HT-29 (cell line): ENCODE measurements at places on chromosomes 11 and 22. TPM values are rescaled to one million over a fixed set of nuclear protein-coding genes. Genes with fewer than 3 reads are reported as not detected.

DNA sequence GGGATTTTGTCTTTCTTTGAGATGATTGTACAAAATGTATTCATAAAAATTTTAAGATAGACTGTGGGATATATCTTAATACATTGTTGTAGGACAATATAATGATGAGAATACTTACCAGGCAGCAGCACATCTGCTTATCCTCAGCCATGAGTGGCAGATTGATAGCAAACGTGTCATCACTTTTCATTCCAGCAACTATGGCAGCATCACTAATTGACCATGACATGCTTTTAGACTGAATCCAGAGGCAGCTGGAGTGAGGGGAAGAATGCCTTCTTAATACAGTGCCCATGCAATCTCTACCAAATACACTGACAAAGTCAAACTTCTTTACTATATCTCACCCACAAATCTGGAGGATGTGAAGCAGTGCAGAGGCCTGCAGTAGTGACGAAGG lies 755.2 kb upstream of the RAG2 start:
- DNase-seq, result no peak

GRCh38 chr11:1393038-1393710 lies 3.4 kb downstream of the BRSK2 start:
- no peak for DNase-seq

- no peak for DNase-seq
Measured at GRCh38 chr11:131499199-131499598, 128.8 kb downstream of the NTM start.

GRCh38 chr11:8613036-8613435 lies 19.0 kb upstream of the STK33 start:
- no peak for DNase-seq

GRCh38 chr11:132177106-132177505 lies 806.7 kb downstream of the NTM start:
- DNase-seq, result peak; percentile 57

- no peak for DNase-seq
Measured at GRCh38 chr11:63920126-63920938, 3.4 kb upstream of the RCOR2 start.

DNA sequence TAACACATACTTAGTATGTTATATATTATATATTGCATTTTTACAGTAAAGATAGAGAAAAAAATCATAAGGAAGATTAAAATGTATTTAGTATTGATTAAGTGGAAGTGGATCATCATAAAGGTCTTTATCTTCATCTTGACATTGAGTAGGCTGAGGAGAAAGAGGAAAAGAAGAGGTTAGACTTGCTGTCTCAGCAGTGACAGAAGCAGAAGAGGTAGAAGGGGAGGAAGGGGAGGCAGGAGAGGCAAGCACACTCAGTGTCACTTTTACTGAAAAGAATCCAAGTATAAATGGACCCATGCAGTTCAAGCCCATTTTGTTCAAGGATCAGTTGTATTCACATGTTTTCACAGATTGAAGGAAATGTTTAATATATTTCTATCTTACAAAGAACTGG lies 69.7 kb downstream of the GAB2 start:
- DNase-seq, result no peak

DNA sequence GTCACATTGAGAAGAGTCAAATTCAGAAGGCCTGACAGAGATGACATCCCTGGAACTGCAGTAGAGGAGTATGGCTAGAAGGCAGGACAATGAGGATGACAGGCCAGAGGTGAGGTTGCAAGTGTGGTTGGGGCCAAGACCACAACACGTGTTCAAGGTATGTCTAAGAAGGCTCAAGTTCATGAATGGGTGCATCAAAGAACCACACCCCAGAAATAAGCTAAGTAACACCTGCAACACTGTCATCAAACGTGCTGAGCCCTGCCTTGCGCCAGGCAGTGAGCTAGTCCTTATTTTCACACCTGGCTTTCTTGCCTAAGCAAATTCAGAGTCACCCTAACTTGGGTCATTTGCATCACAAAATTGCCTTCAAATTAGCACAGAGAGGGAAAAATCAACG lies 313.6 kb downstream of the KIRREL3 start:
- no peak for DNase-seq

GRCh38 chr11:85869781-85870180 lies 14.6 kb downstream of the CCDC83 start:
- no peak for DNase-seq

DNA sequence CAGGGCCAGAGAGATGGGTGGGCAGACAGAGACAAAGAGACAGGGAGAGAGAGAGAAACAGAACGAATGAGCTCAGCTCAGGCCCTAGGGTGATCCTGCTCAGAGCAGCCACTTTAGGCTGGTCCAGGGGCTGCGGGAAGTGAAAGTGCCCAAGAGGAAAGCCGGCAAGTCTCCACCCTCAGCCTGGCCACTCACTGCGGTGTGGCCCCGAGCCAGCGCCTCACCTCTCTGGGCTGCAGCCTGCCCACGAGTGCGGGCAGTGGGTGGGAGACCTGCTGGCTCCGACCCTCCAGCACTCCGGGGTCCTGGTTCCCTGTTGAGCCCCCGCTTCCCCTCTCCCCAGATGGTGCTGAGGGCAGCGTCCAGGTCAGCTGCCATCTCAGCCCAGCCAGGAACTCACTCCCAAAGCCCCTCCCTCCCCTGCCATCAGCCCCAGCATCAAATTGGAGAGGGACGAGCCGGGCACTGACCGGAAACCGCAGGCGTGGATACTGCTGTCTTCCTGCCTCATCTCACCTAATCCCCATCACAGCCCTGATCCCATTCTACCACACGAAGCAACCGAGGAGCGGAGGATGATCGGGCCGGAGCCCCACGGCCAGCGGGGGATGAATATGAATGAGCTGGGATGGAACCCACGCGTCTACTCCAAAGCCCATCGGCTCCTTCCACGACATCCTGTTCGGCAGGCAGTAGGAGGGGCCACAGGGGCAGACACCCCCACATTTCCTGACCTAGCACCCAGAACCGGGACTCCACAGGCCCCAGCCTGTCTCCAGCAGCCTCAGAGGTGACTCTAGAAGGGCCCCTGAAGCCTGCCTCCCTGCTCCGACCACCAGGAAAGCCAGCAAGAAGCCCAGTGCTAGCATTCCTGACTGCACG lies 16.9 kb downstream of the ELFN2 start:
- no peak for DNase-seq

- no peak for DNase-seq
Measured at GRCh38 chr11:33317662-33318061, 60.5 kb downstream of the HIPK3 start.

DNA sequence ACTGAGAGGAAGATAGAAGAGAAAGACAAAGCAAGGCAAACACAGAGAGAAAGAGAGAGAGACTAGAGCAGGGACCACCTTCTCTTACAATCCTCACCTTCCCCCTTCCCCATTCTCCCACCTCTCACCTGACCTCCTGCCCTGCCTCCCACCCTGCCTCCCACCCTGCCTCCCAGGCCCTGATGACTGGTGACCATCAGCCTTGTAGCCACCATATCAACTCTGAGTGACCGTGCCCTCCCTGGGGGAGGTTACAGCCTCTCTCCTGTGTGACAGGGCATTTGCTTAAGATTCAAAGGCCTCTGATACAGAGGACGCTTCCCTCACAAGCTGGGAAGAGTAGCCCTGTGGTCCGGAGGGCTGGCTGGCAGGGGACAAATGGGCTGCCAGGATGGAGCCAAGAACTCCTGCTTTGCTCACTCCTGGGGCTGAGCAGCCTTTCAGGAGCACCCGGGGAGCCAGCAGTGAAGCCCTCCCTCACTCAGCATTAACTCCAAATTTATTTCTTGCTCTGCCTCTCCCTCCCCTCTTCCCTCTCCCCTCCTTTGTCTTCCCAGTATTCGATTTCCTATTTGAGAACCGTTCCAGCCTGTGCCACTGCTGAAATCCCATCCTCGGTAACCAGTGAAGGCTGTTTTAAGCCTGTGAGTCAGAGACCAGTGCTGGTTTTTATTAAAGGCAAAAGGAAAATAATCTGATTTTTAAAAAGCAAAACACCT lies 125.2 kb upstream of the SYT13 start:
- no peak for DNase-seq

- no peak for DNase-seq
Measured at GRCh38 chr22:22698263-22698750, 53.9 kb downstream of the GGTLC2 start.

DNA sequence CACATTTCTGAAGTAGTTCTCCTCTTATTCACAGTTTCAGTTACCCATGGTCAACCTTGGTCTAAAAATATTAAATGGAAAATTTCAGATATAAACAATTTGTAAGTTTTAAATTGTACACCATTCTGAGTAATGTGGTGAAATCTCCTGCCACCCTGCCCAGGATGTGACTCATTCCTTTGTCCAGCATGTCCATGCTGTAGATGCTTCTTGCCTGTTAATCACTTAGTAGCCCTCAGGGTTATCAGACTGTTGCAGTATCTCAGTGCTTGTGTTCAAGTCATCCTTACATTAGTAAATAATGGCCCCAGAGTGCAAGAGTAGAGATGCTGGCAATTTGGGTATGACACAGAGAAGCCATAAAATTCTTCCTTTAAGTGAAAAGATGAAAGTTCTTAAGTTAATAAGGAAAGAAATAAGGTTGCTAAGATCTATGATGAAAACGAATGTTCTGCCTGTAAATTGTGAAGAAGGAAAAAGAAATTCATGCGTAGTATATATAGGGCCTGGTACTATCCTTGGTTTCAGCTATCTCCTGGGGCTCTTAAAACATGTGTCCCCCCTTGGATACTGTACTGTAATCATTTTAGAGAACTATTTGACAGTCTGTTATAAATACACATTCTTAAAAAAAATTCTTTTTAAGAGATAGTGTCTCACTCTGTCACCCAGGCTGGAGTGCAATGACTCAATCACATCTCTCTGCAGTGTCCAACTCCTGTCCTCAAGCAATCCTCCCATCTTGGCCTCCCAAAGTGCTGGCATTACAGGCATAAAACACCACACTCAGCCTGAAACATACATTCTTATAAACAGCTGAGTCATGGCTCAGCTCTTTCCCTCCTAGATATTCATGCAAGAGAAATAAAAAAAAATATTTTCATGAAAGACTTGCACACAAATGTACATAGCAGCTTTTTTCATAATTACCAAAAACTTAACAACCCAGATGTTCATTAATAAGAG lies 31.3 kb downstream of the MTNR1B start:
- DNase-seq, result peak; percentile 51

GRCh38 chr11:101466352-101466751 lies 117.5 kb downstream of the TRPC6 start:
- DNase-seq, result peak; percentile 78

- no peak for DNase-seq
Measured at GRCh38 chr11:117565709-117566108, 231.3 kb downstream of the DSCAML1 start.

GRCh38 chr11:61683961-61684869 lies 4.0 kb downstream of the DAGLA start:
- DNase-seq, result no peak

- DNase-seq, result no peak
Measured at GRCh38 chr22:42414021-42414420, 18.2 kb downstream of the NFAM1 start.

GRCh38 chr11:123356539-123356938 lies 73.5 kb upstream of the GRAMD1B start:
- DNase-seq, result no peak

DNA sequence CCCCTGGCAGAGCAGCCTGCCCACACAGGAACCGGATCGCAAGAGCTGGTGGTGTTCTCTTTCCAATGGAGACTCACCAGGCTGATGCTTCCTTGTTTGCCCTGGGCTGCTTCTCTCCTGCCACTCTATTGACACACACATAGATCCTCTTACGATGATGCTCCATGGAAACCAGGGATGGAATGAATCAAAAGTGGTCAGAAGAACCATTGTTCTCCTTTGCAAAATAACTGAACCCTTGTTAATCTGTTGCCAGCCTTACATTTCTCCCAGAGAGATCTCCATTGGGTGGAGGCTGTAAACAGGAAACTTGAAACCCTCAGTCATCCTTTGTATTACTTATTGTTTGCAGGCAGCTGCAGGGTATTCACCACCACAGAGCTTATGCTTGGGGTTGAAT lies 24.6 kb upstream of the LDLRAD3 start:
- no peak for DNase-seq

OR56A1 gene
- total RNA-seq, result not detected in 2 replicates

SLC22A9 gene
- total RNA-seq, result 0.18 and 0.43 TPM in 2 replicates

OR2D2 gene
- 0.37 TPM in 1 of 2 replicates, not detected in the other for total RNA-seq

OR6A2 gene
- 0.08 and 0.23 TPM in 2 replicates for total RNA-seq

PRRG4 gene
- 4.3 and 4.8 TPM in 2 replicates for total RNA-seq

MTMR3 gene
- 10.2 and 13.0 TPM in 2 replicates for total RNA-seq

PLAAT5 gene
- total RNA-seq, result 0.21 and 0.79 TPM in 2 replicates

THRSP gene
- not detected in 2 replicates for total RNA-seq

ACTN3 gene
- not detected in 2 replicates for total RNA-seq

TEX12 gene
- not detected in 2 replicates for total RNA-seq

IGSF9B gene
- 5.6 TPM in 2 replicates for total RNA-seq

TEX54 gene
- 0.61 TPM in 1 of 2 replicates, not detected in the other for total RNA-seq
